ENCODE measurements at places on chromosomes 16 and 17. TPM values are rescaled to one million over a fixed set of nuclear protein-coding genes. Genes with fewer than 3 reads are reported as not detected.

The WDR59 gene
- total RNA-seq, result 31.3 TPM

The TLK2 gene
- total RNA-seq, result 47.6 TPM

The KCNG4 gene
- total RNA-seq, result not detected

The SEZ6L2 gene
- total RNA-seq, result 1.6 TPM

DNA sequence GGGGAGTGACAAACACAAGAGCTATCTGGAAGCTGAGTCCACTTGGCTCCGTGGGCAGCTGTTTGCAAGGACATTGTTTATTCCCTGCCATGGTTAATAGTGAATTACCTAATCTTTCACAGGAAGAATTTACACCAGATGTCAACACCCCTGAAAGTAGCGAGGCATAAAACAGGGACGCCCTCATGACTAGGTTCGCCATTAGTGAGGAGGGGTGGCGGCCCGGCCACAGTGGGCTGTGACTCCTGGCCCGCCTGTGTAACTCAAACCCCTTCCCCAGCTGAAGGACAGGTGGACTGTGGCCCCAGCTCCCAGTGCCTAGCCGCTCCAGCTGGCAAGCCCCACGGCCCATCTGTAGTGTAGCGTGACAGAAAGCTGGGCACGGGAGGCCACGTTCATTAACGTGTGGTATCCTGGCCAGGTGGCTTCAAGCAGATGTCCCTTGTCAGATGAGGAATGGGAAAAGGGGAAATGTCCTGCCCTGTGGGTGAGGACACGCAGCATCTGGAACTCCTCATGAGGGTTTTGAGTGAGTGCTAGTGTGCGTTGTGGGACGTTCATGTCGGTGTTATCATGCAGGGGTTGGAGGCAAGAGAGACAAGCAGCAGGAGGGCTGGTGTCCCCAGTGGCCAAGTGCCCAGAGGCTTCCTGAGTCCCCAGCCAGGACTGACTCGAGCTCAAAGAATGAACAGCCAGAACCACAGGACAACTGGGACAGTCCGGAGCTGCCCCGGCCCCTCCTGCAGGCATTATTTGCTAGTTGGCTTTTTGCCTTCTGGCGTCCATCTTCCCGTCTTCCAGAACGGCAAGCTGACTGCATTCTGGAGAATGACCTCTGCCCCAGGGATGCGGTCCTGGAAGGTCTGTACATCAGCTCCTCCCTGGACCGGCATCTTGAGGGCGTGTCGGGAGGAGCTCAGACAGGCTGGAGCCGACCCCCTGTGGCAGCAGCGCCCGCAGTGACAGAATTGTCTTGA, 19.2 kb downstream of the KDM8 start:
- peak; percentile 77 for ATAC-seq

- no peak for ATAC-seq
Measured at GRCh38 chr16:76681296-76681695, 404.1 kb downstream of the CNTNAP4 start.

DNA sequence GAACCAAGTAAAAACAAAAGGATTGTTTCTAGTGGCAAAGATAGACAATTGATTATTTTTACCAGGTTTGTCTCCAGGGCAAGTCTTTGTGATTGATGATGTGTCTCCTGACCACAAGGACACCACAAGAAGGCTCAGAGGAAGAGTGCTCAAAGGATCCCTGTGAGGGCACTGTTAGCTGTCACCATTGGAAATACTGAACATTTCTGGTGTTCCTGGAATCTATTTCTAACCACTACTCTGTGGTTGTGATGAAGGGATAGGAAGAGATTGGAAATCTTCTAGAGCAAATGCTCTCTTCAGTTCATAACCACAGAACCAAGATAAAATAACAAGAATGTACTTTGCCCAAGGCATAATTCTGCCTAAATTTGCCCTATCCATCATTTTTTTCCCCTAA, 15.3 kb downstream of the RNF43 start:
- no peak for ATAC-seq

DNA sequence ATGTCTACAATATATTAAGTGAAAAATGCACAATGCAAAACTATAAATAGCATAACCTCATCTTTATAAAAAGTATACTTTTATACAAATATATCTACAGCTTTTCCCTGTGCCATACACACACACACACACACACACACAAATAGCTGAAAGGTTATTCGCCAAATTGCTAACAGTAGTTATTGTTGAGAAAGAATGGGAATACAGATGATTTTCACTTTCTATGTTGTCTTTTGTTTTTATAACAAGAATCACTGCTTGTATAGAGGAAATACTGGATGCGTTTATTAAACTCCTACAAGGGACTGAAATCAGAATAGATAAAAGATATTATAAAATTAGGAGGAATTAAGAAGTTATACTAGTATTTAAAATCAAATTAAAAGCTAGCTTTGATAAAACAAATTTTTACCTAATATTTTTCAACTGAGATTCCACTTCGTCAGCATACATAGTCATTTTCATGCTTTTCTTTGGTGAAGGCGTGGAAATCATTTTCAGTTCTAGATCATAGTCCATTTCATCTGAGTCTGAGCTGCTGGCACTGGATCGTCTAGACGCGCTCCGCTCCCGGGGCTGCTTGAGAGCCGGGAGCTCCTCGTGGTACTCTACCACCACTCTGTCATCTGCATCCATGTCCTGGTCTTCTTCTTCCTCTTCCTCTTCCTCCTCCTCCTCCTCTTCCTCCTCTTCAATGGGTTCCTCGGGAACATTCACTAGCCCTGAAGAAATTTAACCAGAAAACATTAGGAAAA, 17.0 kb upstream of the ITGAE start:
- ATAC-seq, result no peak

DNA sequence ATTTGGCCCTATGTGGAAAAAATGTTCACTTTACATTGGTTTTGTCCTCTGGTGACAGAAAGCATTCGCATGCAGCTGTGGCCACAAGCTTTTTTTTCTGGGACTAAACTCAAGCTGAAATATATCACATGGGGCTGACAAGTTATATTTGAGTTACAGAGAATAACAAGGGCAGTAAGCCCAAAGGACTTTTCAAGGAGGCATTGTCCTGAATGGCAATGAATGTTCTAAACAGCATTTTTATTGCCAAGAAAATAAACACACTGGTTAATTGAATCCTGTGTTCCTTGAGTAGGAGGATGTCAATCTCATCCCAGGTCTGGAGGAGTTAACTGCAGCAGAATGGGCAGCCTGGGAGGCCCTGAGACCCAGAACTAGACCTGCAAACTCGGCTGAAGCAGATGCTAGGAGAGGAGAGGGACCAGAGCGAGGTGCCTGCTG, 114.5 kb downstream of the COPRS start:
- no peak for ATAC-seq

- no peak for ATAC-seq
Measured at GRCh38 chr16:28597692-28598261, 927 bp upstream of the SULT1A2 start.

DNA sequence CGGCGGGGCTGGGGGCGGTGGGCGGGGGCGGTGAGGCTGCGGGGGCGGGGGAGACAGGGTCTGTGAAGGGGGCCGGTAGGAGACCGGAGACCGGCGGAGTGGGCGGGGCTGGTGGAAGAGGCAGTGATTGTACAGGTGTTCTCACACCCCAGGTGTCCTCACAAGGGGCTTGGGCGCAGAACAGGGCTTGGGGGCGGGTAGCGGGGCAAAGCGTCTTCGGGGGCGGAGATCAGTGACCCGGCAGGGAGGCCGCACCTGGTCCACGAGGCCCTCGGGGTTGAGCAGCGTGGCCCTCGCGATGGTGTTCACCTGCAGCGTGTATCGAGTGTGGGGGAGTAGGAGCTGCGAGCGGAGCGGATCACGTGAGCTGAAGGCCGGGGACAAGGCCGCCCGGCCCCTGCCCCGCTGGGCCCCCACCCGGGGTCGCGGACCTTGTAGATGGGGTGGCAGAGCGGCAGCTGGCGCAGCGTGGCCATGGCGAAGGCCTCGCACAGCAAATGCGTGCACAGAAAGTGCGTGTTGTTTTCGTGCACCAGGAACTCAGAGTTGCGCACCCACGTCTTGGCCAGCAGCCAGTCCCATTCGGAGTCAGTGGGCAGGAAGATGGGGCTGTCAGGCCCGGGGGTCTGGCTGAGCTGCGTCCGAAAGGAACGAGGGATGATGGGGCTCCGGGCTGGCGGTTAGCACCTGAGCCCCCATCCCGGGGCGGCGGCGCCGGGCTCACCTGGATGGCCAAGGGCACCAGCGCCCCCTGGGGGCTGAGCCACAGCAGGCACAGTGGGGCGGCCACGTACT, 8.5 kb downstream of the ALOXE3 start:
- peak; percentile 54 for ATAC-seq

- ATAC-seq, result peak; percentile 68
Measured at GRCh38 chr17:64505340-64506200, 519 bp downstream of the DDX5 start.

DNA sequence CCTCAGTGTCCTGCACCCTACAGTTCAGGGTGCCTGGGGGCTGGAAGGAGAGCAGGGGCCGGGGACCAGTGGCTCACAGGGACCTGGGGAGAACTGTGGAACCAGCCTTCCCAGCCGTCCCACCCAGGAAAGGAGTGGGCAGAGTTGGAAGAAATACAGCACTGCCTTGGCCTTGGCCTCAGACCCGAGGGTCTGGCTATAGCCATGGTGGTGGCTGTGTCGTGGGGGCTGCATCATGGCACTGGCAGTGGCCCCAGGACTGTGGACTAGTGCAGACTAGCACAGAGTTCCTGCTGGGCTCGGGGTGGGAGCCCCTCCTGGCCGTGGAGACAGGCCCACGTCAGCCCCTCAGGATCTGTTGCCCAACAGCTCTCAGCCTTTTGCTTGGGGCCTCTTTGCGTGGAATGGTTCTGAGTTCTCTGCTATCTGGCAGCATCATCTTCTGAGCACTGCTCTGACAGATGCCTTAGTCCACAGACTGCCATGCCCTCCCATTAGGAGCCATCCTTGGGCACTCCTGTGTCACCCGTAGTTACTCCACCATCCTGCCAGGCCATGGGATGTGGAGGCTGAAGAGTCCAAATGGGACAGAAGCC, 12.6 kb upstream of the DNASE1 start:
- ATAC-seq, result no peak

GRCh38 chr17:4945944-4946280, 2.4 kb downstream of the PFN1 start:
- ATAC-seq, result no peak

- ATAC-seq, result no peak
Measured at GRCh38 chr16:72812672-72813071, 235.3 kb downstream of the ZFHX3 start.
